Activated CD8-positive, alpha-beta T cell treated with anti-CD3 and anti-CD28 coated beads, Interleukin-2, amount 10 ng/mL, durations not matched to agents 7 days and 5 days (primary cell): ENCODE measurements at places on chromosomes 12 and 14. TPM values are rescaled to one million over a fixed set of nuclear protein-coding genes. Genes with fewer than 3 reads are reported as not detected.
A peak's percentile ranks its signal among the peaks of the same experiment; 100 is the strongest.

DNA sequence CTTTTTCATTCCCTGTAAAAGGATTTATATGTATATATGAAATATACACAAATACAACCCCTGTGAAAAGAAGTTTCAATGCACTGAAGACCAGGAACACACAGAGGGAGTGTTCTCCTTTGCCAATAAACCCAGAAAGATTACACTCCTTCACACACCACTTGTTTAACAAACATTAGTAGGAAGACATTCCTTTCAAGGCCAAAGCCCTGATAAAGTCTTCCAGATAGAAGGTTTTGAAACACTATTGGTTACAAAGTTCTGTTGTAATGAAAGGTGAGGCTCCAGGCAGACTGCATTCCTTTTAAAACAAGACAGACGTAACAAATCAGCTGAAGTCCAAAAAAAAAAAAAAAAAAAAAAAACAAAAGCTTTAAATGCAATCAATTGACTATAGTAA is 81.0 kb downstream of the PTPN21 start:
- DNase-seq, result no peak

DNA sequence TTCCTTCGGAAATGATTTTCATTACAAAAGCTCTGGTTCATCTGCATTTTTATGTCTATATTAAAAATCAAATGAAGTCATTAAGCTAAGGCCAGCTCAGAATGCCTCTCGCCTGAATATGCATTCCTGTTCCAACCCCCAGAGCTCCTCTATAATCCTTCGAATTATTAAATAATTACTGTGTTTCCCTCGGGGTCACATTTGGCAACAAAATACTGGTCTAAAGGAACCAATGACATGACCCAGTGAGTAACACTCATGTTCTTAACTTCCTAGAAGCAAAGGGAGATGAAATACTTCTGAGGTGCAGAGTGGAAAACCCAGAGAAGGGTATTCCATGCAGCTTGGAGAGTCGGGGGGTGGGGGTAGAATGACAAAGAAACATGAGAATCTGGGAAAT is 68.3 kb downstream of the FOXN3 start:
- no peak for DNase-seq

DNA sequence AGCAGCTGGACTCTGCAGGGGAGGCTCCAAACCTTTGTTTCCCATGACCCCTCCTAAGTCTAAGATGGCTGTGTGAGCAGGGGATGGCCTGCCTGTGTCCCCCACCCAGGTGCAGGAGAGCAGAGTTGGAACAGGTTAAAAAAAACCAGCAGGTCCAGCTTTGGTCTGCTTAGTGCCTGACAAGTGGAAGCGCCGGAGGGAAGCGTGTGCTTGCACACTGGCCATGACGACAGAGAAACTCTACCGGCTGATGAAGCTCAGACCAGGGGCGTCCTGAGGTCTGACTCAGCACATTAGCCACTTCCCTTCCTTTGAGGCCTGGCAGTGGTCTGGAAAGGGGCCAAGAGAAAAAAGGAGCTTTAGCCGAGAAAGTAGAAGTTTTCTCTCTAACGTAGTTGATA is 280.1 kb downstream of the VRK1 start:
- DNase-seq, result peak; percentile 51

- DNase-seq, result no peak
Observed at GRCh38 chr12:93497456-93497855, 30.1 kb downstream of the MRPL42 start.

- DNase-seq, result no peak
Observed at GRCh38 chr12:49675137-49675536, 32.1 kb downstream of the FMNL3 start.

GRCh38 chr14:57712102-57712501 is 153.8 kb downstream of the SLC35F4 start:
- DNase-seq, result no peak

DNA sequence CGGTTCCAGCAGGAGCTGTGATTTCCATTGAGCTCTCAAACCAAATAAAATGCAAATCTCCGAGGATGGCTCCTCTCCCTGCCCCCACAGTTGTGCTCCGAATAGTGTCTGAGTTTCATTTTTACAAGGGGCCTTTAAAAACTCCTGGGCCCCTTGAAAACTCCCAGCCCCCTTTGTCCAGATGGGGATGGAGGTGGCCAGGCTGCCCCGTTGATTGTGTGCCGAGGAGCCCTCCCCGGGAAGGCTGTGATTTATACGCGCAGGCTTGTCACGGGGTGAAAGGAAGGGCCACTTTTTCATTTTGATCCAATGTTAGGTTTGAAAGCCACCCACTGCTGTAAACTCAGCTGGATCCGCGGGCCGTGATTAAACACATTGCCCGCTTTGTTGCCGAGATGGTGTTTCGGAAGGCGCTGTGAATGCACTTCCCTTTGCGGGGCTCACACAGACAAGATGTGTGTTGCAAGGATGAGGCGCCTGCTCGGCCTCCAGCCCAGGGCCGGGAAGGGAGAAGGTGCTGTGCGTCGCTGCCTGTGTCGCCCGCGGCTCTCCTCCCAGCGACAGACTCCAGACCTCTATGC is 98.8 kb downstream of the TMEM132C start:
- DNase-seq, result no peak

DNA sequence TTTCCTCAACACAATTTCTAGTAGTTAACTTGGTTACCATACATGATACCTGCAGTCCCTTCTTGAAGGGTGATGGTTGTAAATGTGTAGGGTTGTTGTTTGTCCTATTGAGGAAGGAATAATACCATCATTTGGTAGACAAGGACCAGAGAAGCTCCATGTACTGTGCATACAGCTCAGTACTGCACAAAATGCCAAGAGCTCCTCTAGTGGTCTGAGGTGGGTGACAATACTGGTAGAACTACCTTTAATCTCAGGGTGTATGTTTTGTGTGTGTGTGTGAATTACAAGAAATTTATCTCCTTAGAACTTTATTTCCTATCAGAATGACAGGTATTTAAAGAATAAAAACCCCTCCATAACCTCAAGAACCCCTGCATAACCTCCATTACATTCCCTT is 575.3 kb downstream of the TMTC2 start:
- no peak for DNase-seq

DNA sequence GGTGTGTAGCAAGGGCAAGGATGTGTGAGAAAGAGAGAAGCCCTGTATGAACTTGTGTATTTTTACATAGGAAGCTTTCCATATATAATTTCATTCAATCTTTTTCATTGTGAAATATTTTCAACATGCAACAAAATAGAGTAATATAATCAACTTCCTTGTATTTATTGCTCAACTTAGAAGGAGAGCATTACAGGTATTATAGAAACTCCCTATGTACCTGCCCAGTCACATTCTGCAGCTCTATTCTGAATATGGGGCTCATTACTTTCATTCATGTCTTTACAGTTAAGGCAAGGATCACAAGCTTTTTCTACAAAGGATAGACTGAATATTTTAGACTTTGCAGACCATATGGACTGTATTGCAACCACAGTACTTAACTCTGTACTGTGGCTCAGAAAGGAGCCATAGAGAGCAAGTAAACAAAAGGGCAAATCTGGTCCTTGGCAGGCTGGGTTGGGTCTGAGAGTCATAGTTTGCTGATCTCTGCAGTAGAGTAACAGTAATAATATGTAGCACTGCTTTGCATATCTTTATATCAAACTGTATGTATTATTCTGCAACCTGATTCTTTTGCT is 11.3 kb downstream of the NR1H4 start:
- no peak for DNase-seq

DNA sequence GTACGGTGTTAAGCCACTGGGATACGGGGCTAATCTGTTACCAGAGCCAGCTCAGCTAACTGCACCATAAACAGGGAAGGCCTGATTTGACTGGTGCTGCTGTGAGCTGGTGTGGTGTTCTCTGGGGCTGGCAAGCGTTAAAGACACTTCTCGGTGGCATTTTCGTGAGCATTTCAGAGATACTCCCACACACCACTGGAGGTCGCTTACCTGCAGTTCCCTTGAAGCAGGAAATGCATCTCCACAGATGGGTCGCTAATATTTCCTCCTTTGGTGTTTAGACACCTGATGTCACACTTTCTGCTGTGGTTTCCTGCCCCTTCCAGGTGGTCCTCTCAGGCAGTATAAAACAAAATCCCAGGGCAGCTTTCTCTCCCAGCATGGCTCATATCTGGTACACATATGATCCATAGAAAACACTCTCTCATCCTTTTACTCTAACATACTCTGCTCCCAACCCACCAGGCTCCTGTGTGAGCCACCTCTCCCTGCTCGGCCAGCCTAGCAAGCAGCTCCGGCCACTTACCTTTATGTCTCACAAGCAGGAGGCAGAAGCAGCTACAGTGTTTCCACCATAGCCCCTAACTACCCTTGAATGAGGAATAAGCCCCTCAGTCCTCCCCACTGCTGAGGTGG is 129.9 kb upstream of the GRIN2B start:
- peak; percentile 33 for DNase-seq

GRCh38 chr12:98224584-98225221 is 290.7 kb upstream of the TMPO start:
- no peak for DNase-seq

GRCh38 chr12:31324845-31325523 is 966 bp downstream of the SINHCAF start:
- peak; percentile 56 for DNase-seq

- DNase-seq, result no peak
Observed at GRCh38 chr12:46160101-46160980, 108.5 kb downstream of the SLC38A1 start.

DNA sequence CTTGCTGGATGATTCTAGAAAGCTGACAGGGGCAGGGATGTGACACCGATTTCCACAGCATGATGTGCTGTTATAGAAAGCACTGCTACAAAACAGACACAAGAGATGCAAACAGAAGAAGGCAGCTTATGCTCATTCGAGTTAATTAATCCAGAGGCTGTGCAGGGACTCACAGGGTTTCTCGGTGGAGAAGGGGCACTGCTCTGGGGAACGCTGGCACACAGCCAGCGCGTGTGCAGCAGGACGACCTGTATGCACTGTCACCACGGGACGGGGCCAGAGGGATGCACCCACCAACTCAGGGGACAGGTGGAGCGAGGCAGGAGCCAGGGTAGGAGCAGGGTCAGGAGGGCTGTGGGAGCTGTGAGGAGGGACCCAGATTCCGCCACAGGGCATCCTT is 143.5 kb downstream of the RIMBP2 start:
- no peak for DNase-seq

- DNase-seq, result no peak
Observed at GRCh38 chr14:71918955-71919354, 13.3 kb upstream of the RGS6 start.

- no peak for DNase-seq
Observed at GRCh38 chr12:132544080-132544397, 54.1 kb downstream of the FBRSL1 start.

GRCh38 chr14:85529803-85530574 is at the start of gene FLRT2:
Gene FLRT2 (plus strand): TSS chr14:85530144. CDS start chr14:85621515, 91,371 bp downstream.
- DNase-seq, result no peak

DNA sequence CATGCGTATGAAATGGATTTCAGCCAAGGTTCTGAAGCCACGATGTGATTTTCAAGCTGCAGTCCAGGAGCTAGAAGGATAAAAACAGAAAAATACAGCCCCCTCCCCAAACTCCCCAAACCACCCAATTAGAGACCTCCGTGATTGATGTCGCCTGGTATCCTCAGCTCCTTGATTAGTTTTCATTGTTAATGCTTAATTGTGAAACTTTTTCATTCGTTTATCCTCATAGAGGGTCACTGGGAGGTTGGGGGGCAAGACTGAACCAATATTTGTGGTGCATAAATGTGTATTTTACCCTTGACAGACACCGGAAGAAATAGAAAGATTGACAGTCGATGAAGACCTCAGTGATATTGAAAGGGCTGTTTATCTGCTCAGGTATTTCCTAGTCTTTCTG is 1.6 kb downstream of the PPP4R4 start:
- DNase-seq, result no peak

GRCh38 chr12:89932954-89933353 is 224.3 kb upstream of the ATP2B1 start:
- no peak for DNase-seq

- no peak for DNase-seq
Observed at GRCh38 chr14:36174767-36175424, 1.6 kb downstream of the PTCSC3 start.

DNA sequence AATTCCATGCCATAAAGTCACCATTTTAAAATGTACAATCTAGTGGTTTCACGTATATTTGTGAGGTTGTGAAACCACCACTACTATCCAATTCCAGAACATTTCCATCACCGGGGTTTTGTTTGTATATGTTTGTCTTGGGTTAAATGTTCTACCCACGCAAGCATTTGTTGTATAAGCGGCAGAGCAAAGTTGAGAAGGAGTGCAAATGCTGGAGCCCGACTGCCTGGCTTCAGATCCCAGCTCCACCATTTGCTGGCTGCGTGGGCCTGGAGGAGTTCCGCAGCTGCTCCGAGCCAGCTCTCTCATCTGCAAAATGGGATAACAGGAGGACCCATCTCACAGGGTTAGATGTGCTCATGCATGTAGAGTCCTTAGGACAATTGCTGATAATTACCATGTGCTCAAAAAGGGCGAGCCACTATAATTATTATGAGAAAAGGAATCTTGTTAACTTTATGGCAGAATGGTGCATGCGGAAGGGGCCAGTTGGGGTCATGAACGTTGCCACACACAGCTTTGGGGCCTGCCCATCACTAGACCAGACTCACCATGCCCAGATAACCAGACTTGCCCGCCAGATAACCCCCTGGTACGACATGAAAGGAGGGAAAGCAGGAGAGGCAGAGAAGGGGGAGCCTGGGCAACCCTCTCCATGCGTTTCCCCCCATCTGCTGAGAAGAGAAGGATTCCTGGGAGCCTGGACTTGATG is 6.4 kb downstream of the ACTN1 start:
- no peak for DNase-seq

GRCh38 chr12:25830456-25830855 is 128.0 kb upstream of the RASSF8 start:
- DNase-seq, result no peak

The KITLG gene
- not detected for total RNA-seq

The CEBPE gene
- 0.50 TPM for total RNA-seq

The TAS2R8 gene
- total RNA-seq, result not detected

The FOXM1 gene
- 142 TPM for total RNA-seq

The HOXC13 gene
- total RNA-seq, result not detected

The EGLN3 gene
- 13.7 TPM for total RNA-seq

The HAL gene
- 0.63 TPM for total RNA-seq

The RESF1 gene
- total RNA-seq, result 112 TPM

The ANAPC7 gene
- 53.0 TPM for total RNA-seq

The CDH24 gene
- total RNA-seq, result 1.8 TPM

The SMOC1 gene
- total RNA-seq, result not detected

The PZP gene
- not detected for total RNA-seq

The SSPN gene
- not detected for total RNA-seq

The DAO gene
- total RNA-seq, result not detected
